Large intestine (tissue), 12 donors: ENCODE measurements at places on chromosomes 7 and 10. TPM values are rescaled to one million over a fixed set of nuclear protein-coding genes. Genes with fewer than 3 reads are reported as not detected.
A peak's percentile ranks its signal among the peaks of the same experiment; 100 is the strongest.

- DNase-seq = no peak
These were observed 17.8 kb downstream of the KCNK18 start for GRCh38 chr10:117215079-117215478.

- no peak for DNase-seq
These were observed 646.4 kb downstream of the GRM8 start for GRCh38 chr7:126606331-126606730.

DNA sequence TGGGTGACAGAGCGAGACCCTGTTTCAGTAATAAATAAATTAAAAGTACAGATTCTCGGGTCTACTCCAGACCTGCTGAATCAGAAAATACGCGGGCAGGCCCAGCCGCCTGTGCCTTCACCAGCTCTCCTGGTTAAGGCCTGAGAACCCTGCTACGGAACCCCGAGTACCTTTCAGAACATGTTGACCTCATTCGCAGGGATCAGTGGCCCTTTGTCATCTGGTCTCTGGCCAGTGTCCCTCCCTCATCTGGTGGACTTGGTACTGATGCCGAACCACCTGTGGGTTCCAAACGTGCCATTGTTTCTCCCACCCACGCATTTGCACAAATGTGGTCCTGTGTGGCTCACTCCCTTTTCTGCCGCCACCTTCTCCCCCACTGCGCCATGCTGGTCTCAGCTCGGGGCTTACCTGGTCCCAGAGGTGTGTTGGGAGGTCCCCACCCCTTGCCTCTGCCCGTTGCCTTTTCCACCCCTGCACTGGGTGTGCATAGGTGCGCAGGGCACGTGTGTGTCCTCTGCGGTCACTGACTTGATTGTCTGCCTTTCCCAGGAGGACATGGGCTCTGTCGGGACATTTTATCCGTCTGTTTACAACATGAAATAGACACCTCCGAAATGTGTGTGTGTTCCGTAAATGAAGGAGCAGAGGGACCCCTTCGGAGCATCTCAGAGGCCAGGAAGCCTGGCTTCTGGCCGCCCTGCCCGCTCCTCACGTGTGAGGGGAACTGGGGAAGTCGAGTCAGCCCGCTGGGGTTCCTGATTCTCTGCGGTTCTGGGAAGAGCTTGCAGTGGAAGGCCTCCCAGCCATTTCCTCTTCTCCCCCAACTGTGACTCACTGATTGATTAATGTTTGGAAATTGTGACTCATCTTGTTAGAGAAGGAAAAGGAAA, 135.2 kb downstream of the CUX1 start:
- no peak for DNase-seq

DNA sequence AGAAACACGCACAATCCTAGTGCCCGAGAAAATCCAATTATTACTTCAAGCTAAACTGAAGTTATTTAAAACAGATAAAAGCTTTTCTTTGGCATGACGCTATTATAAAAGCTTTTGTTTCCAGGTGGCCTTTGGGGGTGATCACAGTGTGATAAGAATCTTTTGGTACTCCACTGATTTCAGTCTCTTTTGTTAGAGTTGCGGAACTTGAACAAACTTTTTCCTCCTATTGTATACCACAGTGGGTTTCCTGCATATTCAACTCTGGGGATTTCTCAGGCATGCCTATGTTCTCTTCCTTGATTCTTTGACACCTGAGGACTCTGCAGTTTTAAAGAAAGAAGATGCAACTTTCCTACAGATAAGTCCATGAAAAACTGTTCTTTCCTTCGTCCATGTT, 99.7 kb upstream of the PITRM1 start:
- DNase-seq = no peak

Gene CPEB3
- 4.6 TPM for polyA plus RNA-seq

Gene GRM8
- polyA plus RNA-seq = 0.04 TPM

- DNase-seq = peak; percentile 87
These were observed 10.4 kb downstream of the ATG9B start for GRCh38 chr7:151013733-151014497.

Gene EPO
- polyA plus RNA-seq = 0.19 TPM

Gene TLX1
- polyA plus RNA-seq = 0.57 TPM

- no peak for DNase-seq
These were observed 46.7 kb upstream of the TEX47 start for GRCh38 chr7:88842201-88842600.

Gene RBM20
- polyA plus RNA-seq = 0.96 TPM

DNA sequence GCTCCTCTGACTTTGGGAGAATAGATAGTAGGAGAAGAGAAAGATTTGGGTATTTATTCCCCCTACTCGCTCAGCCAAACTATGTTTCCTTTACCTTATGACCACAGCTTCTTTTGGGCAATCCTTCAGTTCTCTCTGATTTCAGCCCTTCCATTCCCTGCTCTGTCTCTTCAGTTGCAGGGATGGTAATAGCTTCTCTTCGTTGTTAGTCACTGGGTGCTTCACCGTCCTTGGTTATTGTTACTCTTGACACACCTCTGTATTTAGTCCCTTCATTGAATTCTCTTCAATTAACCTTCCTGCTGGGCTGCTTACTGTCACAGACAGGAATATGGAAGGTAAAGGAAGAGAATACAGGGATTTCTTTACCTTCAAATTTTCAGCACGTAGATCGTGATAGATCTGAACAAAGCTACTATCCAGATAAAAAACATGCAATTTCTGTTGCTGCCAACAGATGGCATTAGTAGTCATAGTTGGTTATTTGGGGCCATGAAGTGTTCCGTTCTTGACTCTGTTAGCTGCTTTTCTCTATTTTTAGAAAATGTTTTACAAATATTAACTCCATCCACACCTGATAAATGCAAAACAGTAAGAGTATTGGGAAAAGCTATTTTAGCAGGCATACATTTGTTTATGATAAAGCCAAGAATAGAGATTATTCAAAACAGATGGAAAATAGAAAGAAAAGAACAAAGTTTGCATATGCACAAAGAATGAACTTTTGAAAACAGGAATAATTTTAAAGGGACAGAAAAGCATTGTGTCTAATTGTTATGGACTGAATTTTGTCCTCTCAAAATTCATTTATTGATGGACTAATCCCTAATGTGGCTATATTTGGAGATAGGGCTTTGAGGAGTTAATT, 14.0 kb upstream of the PTTG1IP2 start:
- DNase-seq = no peak
